ENCODE measurements at places on chromosomes 13 and 19. TPM values are rescaled to one million over a fixed set of nuclear protein-coding genes. Genes with fewer than 3 reads are reported as not detected.

The RNF113B gene
- not detected for total RNA-seq

The ZNF99 gene
- not detected for total RNA-seq

The SELENOV gene
- total RNA-seq = 9.9 TPM

The SYNGR4 gene
- not detected for total RNA-seq

The SLC17A7 gene
- total RNA-seq = 188 TPM

The PSG3 gene
- not detected for total RNA-seq

The BCAM gene
- total RNA-seq = 47.1 TPM

GRCh38 chr13:114299604-114300305 lies 14.5 kb upstream of the CHAMP1 start:
- DNase-seq = no peak
- peak overlapping the region; percentile 49 for H3K27ac ChIP-seq
- H3K36me3 ChIP-seq = no peaks in the 10 kb centered on the region
- no peaks in the 10 kb centered on the region for H3K27me3 ChIP-seq

- no peak overlapping the region for H3K27ac ChIP-seq
- no peak overlapping the region for H3K4me3 ChIP-seq
- no peaks in the 10 kb centered on the region for H3K36me3 ChIP-seq
- H3K27me3 ChIP-seq = no peaks in the 10 kb centered on the region
- no peaks in the 10 kb centered on the region for H3K4me1 ChIP-seq
These were observed 175.6 kb upstream of the SLITRK6 start for GRCh38 chr13:85974608-85975366.

DNA sequence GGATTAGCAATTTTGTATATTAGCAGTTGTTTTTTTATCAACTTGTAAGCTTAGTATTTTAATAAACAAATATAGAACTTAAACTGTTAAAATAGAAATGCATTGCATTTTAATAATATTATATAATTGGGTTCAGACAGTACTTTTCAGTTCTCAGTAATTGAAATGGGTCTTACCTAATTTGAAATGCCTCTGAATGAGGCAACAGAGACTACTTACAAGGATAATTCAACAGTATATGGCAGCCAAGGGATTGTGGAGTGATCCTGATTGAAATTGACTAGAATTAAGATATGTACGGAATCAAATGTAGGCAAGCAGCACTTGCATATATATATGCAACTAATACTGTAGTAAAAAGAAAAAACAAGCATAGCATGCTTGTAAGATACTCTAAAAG lies 1503.9 kb upstream of the MIR17HG start:
- no peaks in the 10 kb centered on the region for H3K27me3 ChIP-seq
- H3K27ac ChIP-seq = no peak overlapping the region
- no peaks in the 10 kb centered on the region for H3K36me3 ChIP-seq
- no peak overlapping the region for H3K4me3 ChIP-seq
- H3K4me1 ChIP-seq = no peaks in the 10 kb centered on the region

DNA sequence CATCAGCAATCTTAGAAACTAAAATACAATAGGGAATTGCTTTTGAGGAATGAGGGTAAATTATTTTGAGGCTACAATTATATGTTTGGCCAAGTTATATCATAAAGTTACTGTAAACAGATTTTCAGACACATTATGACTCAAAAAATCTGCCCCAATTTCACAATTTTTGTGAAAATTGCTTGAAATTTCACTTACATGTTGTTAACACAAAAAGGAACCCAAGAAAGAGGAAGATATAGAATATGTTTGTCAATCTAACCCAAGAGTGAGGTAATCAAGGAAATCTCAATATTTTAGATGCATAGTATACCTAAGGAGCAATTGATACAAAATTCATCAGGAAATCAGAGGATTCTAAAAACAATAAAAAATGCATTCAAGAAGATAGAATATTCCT lies 73.9 kb upstream of the FNDC3A start:
- H3K36me3 ChIP-seq = peaks cover 4% of the 10 kb centered on the region
- peak overlapping the region; percentile 52 for H3K27ac ChIP-seq
- no peak for DNase-seq
- H3K27me3 ChIP-seq = peaks cover 5% of the 10 kb centered on the region
- no peak overlapping the region for H3K4me3 ChIP-seq

DNA sequence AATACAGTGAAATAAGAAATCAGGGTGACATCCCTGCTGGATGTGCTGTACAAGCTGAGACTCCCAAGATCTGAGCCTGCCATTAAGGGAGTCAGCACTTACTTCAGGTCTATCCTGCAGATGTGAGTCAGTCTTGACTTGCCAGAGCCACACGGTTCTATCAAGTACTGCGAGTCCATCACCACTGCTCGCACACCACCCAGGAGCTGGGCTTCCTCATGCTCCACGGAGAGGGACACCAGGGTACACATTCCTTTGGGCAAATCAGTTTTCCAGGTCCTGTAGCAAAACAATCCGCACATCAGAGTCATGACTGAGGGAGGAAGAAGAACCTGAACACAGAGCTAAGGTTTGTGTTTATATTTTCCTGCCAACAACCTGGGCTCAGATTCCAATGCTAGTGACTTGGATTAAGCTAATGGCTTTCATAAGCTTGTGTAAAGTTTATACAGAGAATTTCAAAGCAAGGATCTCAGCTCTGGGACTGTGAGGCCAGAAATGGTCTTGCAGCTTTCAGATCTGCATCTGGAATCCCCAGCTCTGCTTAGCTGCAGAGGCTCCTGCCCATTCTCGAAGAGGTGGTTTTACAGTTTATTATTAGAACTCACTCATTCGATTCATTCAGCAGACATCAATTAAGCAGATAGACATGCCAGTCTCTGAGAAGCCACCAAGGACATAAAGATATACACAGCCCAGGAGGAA lies 90.6 kb downstream of the KL start:
- no peaks in the 10 kb centered on the region for H3K27me3 ChIP-seq
- no peak overlapping the region for H3K27ac ChIP-seq
- no peak for DNase-seq
- peaks cover 12% of the 10 kb centered on the region for H3K36me3 ChIP-seq
- H3K4me3 ChIP-seq = no peak overlapping the region

- H3K4me1 ChIP-seq = peaks cover 2% of the 10 kb centered on the region
- no peaks in the 10 kb centered on the region for H3K36me3 ChIP-seq
- DNase-seq = peak; percentile 95
- H3K27ac ChIP-seq = peak overlapping the region; percentile 52
These were observed 7.4 kb downstream of the RABAC1 start for GRCh38 chr19:41951686-41952172.

DNA sequence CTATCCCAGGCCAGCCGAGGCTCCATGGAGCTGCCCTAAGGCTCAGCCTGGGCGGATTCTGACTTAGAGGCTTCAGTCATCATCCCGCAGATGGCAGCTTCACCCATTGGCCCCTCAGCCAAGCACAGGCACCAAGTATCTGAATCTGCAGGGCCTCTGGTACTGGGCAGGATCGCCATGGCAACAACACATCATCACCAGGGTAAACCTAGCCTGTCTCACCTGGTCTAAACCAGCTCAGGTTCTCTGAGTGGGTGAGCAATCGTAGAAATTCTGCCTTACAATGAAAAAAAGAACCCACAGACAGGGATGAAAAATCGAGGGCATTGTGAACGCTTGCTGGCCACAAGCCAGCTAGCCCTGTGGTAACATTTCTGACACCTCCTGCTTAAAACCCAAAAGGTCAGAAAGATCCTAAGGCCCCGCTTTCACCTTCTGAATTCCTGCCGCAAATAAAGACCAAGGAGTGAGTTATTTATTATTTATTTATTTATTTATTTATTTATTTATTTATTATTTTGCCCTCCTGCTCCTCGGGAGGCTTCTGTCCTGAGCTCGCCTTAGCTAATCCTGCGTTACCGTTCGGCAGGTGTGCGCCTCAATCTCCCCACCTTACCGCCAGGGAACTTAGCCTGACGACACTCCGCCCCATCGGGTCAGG lies 12.0 kb upstream of the CEACAM21 start:
- peaks cover 2% of the 10 kb centered on the region for H3K4me1 ChIP-seq
- DNase-seq = no peak
- peaks cover 21% of the 10 kb centered on the region for H3K27me3 ChIP-seq
- H3K36me3 ChIP-seq = no peaks in the 10 kb centered on the region
- H3K4me3 ChIP-seq = peak overlapping the region; percentile 72
- no peak overlapping the region for H3K27ac ChIP-seq

DNA sequence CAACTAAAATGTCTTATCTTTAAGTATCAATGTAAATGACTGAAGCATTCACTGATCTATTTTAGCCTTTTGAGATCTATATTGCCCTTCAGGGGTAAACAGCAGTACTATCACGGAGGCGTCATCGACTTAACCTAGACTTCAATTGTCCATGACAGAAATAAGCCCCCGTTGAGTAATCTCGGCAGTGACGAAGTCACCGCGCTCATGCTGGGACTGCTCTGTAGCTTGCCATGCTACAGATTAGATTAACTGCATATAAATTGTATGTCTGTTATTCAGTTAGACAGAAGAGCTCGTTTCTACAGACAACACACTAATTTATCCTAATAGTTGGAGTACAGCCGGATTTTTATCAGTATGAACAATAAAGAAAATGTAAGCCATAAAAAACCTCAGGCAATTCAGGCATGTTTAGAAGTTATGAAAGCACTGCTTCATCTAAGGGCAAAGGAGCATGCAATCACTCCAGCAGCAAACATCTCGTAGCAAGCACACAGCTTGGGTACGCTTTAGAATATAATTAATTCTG lies 56.6 kb downstream of the TUBGCP3 start:
- H3K36me3 ChIP-seq = no peaks in the 10 kb centered on the region
- H3K27me3 ChIP-seq = peaks cover 2% of the 10 kb centered on the region

- peaks cover 4% of the 10 kb centered on the region for H3K4me1 ChIP-seq
- H3K27me3 ChIP-seq = no peaks in the 10 kb centered on the region
- H3K36me3 ChIP-seq = no peaks in the 10 kb centered on the region
- no peak overlapping the region for H3K27ac ChIP-seq
- peak; percentile 86 for DNase-seq
These were observed 6.6 kb downstream of the EML2 start for GRCh38 chr19:45632468-45633196.

DNA sequence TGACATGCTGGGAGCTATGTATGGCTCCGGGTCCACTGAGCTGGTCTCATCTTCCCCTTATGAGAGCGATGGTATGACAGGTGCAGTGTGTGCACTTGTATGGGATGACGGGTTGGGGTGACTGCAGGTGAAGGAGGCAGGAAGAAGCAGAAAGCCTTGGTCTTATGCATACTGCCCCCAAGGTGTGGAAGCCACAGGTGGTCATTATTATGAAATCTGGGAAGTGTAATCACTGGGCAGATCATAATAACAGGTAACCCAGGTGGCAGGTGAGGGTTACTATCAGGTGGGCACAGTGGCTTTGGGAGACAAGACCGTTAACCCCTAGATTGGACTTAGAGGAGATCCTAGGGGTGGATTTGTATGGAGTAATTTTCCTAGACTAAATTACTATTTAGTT lies 118.0 kb downstream of the RFC3 start:
- H3K27me3 ChIP-seq = no peaks in the 10 kb centered on the region
- no peak for DNase-seq
- H3K27ac ChIP-seq = no peak overlapping the region

DNA sequence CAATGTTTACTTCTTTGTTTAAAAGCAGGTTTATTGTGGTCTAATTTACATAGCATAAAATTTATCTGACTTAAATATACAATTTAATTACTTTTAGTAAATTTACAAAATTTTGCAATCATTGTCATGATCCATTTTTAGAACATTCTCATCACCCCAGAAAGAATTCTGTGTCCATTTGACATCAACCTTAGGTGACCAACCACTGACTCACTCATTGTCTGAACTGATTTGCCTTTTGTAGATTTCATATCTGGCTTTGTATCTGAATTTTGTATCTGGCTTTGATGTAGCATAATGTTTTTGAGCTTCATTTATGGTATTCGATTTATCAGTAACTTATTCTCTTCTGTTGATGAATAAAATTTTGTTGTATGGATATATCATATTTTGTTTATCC lies 40.4 kb downstream of the EDNRB start:
- no peaks in the 10 kb centered on the region for H3K36me3 ChIP-seq
- H3K4me1 ChIP-seq = no peaks in the 10 kb centered on the region
- DNase-seq = no peak
- H3K4me3 ChIP-seq = no peak overlapping the region
- no peak overlapping the region for H3K27ac ChIP-seq
- no peaks in the 10 kb centered on the region for H3K27me3 ChIP-seq

- H3K27ac ChIP-seq = no peak overlapping the region
- H3K4me1 ChIP-seq = peaks cover 5% of the 10 kb centered on the region
- DNase-seq = no peak
- H3K27me3 ChIP-seq = no peaks in the 10 kb centered on the region
- H3K36me3 ChIP-seq = no peaks in the 10 kb centered on the region
These were observed 90.5 kb downstream of the COL4A2 start for GRCh38 chr13:110397436-110398115.

DNA sequence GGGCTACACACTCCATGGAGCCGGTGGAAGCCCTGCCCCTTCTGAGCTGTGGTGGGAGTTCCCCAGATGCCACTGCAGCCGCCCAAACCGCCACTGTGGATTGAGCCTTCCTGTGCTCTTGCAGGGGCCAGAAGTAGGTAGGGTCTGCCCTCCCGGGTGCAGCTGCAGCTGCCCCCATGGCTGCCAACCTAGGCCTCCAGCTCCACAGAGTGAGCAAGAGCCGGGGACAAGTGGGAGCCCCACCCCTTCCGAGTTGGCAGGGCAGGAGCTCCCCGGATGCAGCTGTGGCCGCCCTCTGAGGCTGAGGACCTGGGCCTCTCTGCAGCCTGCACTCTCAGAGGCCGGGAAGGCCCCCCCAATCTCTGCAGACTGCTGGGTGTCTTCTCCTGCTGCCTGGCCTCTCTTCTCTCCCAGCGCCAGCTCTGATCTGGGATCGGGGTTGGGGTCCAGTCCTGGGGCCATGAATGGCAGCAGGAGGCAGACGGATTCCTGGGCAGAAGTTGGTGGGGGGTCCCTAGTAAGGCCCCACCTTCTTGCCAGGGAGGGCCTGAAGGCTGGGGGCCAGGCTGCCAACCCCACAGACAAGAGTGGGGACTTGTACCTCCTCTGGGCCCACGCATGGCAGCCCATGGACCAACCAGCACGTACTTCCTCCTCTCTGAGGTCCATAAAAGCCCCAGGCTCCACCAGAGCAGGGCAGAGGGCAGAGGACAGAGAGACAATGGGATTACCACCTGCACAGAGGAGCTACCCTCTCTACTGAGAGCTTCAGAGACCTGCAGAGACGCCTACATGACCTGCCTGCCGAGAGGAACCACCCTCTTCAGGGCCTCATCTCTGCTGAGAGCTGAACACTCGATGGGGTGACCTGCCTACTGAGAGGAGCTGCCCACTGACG lies 28.9 kb downstream of the AP2S1 start:
- no peak overlapping the region for H3K4me3 ChIP-seq
- H3K27ac ChIP-seq = no peak overlapping the region
- DNase-seq = no peak

DNA sequence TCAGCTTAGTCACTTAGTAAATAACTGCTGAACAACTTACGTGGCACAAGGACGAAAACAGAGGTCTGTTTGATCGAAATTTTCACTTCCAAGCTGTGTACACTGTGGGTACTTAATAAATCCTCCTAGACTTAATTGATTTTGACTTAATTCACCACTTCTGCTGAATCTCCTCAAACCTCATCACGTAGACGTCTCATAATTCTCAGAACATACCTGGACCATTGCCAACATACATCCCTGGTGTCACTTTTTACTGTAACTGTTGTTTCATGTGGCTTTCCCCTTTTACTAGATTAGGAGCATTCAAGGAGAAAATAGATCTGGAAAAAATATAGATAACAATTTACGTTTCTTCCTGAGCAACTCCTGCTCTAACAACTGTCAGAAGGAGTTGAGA lies 105.0 kb downstream of the MBNL2 start:
- peaks cover 28% of the 10 kb centered on the region for H3K4me1 ChIP-seq
- DNase-seq = no peak
- H3K27ac ChIP-seq = no peak overlapping the region
- no peak overlapping the region for H3K4me3 ChIP-seq
- H3K36me3 ChIP-seq = no peaks in the 10 kb centered on the region

GRCh38 chr13:56906909-56907308 lies 233.8 kb upstream of the PRR20A start:
- no peak for DNase-seq
- H3K27ac ChIP-seq = no peak overlapping the region
- H3K27me3 ChIP-seq = no peaks in the 10 kb centered on the region
- H3K4me1 ChIP-seq = no peaks in the 10 kb centered on the region
